Right lung (tissue), 10 donors: ENCODE measurements at places on chromosomes 13 and 19.

- DNase-seq, result no peak
These were observed 7.0 kb upstream of the HCN2 start for GRCh38 chr19:582497-583197.

- DNase-seq, result no peak
These were observed 70.6 kb upstream of the C13orf46 start for GRCh38 chr13:114044486-114044885.

DNA sequence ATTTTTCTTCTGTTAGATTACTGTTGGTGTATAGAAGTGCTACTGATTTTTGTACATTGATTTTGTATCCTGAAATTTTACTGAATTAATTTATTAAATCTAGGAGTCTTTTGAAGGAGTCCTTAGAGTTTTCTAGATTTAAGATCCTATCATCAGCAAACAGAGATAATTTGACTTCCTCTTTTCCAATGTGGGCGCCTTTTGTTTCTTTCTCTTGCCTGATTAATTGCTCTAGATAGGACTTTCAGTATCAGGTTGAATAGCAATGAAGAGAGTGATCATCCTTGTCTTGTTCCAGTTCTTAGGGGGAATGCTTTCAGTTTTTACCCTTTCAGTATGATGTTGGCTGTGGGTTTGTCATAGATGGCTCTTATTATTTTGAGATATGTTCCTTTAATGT lies 5.6 kb upstream of the CD33 start:
- DNase-seq, result no peak

DNA sequence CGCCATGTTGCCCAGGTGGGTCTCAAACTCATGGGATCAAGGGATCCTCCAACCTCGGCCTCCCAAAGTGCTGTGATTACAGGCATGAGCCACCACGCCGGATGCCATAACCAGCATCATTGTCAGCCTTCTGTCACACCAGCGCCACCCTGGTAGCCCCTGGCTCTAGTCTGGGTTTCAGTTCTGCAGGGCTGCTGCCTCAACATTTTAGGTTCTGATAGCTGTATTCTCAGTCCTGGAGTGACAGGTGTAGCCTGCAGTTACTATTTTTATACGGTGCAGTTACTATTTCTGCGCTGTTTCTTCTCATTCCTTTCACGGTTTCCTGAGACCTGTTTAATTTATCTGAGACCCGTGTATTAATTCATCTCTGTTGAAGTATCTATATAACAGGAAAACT lies 57.1 kb downstream of the TRPM4 start:
- DNase-seq, result no peak

GRCh38 chr13:113350065-113350937 lies 13.6 kb downstream of the GRTP1 start:
- no peak for DNase-seq

- DNase-seq, result no peak
These were observed 71.9 kb upstream of the UBL3 start for GRCh38 chr13:29922281-29922821.

- no peak for DNase-seq
These were observed 334.0 kb downstream of the SLITRK5 start for GRCh38 chr13:88005188-88005587.

DNA sequence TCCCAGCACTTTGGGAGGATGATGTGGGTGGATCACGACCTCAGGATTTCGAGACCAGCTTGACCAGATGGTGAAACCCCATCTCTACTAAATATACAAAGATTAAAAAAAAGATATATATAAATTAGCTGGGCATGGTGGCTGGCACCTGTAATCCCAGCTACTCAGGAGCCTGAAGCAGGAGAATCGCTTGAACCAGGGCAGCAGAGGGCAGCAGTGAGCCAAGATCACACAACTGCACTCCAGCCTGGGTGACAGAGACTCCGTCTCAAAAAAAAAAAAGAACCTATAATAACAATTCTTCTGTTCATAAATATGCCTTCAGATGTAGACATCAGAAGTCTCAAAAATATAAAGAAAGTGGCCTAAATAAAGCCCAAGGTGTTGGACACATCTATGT lies 7.6 kb downstream of the ZNF737 start:
- no peak for DNase-seq

DNA sequence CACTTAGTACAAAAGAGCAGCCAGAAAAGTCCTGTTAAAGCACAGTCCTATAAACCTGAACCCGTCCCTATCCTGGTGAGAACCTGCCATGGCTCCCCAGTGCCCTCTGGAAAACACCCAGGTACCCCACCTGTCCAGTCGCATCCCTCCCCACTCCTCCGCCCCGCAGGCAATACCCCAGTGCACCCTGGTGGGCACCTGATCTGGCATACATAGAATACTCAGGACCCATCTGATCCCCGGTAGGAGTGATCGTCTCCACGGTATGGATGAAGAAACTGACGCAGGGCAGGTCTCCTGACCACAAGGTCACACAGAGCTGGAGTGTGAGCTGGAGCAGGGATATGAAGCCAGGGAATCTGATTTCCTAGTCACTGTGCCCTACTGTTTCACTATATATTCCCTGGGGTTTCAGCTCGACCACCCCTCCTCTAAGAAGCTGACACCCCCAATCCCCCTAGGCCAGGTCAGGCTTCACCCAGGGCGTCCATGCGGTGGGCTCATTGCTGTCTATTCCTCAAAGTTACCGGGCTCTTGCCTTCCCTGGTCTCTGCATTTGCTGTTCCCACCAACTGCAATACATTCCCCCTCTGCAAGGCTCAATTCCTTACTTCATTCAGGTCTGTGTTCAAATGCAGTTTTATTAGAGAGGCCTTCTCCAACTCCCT lies 12.6 kb downstream of the FBXO46 start:
- DNase-seq, result no peak

DNA sequence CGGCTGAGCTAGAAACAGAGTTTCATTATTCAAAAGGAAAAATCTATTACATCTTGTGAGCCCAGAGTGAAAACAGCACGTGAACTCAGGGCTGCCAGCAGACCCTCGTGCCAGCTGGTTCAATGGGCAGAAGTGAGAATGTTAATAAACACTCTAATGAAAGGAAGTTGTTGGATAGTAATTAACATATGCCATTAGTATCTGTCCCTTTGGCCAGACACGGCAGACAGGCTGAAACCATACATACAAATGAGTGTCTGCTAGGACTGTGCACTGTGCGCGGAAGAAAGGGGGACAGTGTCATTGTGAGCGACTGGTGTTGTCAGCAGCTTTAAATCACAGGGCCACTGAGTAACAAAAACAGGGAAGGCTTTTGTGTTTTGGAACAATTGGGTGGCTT lies 121.9 kb upstream of the TSC22D1 start:
- DNase-seq, result no peak

GRCh38 chr19:32200312-32201038 lies 144.9 kb upstream of the ZNF507 start:
- no peak for DNase-seq

GRCh38 chr13:43402380-43402779 lies 379.0 kb downstream of the DNAJC15 start:
- DNase-seq, result no peak

DNA sequence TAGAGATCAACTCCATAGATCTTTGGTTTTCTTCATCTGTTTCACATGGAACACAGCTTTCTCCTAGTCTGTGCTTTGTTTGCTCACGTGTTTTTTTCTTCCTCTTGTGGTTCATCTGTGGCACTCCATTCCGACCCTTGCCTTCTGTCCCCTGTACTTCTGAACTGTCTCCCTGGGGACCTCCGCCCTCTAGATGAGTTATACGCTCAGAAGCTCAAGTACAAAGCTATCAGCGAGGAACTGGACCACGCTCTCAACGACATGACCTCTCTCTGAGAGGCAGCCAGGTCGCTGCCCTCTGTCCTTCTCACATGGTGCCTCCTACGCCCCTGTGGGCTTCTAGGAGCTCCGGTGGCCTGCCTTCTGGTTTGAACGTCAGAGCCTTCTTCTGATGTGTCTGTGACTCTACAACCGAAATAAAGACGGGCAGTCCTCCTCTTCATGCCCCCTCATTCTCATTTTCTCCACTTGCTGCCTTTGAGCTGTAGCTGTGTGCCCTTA lies 16.6 kb upstream of the RAB8A start:
- no peak for DNase-seq

GRCh38 chr19:43561139-43561970 lies 14.0 kb downstream of the XRCC1 start:
- no peak for DNase-seq

GRCh38 chr19:54319049-54319448 lies 6.1 kb upstream of the LILRA5 start:
- no peak for DNase-seq

GRCh38 chr19:29699861-29700260 lies 15.2 kb downstream of the C19orf12 start:
- DNase-seq, result no peak

GRCh38 chr13:47564041-47564440 lies 437.0 kb downstream of the SUCLA2 start:
- no peak for DNase-seq

DNA sequence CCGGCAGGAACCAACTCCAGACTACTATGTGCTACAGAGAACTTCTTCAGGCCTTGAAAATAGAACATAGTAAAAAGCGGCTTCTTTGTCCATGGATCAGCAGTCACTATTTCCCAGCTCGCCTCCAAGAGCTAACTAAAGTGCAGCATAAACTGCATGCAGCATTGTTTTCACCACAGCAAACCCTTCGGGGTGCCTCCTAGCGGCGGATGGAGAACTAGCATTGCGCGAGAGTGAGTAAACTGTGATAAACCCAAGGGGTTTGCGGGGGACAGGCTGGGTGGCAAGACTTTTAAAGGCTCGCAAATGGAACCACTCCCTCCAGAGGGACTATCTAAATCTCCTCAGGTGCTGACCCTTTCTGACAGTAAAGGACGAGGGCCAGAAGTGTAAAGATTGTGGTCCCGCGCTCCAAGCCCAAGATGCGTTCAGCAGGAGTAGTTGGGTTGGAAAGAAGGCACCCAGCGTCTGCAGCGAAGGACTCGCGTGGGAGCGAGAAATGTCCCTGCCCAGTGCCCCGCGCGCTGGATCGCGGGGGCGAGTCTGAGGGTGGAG lies 21.5 kb upstream of the SGCG start:
- peak; percentile 31 for DNase-seq
